ENCODE measurements at places on chromosomes 11 and 22.

- DNase-seq: no peak
Observed at GRCh38 chr11:118059246-118059940, 17.5 kb upstream of the TMPRSS4 start.

- no peak for DNase-seq
Observed at GRCh38 chr11:108197351-108197750, 25.1 kb downstream of the NPAT start.

GRCh38 chr11:69136471-69136870 is 19.3 kb upstream of the SMIM38 start:
- DNase-seq: no peak

- no peak for DNase-seq
Observed at GRCh38 chr22:31100762-31101525, 6.4 kb downstream of the SELENOM start.

DNA sequence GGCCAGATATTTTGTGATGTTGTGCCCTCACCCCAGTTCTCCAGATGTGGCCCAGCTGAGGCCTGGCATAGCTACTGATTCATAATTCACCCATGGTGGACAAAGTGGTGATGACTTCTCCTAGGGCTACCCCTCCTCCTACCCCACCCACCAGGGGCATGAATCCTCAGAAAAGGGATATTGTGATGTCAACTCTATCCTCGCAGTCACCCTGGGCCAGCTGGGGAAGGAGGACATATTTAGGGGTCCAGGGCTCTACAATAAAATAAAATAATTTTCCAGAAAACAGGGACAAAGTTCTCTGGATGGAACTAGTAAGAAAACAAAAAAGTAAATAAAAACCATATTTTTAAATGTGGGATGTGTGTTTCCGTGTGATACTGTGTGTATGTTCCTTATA is at the start of gene UBQLNL:
Gene UBQLNL (minus strand): TSS at position 101 of the 400 bp plus-strand sequence. CDS start 258 bp downstream, outside the sequence.
- DNase-seq: no peak

DNA sequence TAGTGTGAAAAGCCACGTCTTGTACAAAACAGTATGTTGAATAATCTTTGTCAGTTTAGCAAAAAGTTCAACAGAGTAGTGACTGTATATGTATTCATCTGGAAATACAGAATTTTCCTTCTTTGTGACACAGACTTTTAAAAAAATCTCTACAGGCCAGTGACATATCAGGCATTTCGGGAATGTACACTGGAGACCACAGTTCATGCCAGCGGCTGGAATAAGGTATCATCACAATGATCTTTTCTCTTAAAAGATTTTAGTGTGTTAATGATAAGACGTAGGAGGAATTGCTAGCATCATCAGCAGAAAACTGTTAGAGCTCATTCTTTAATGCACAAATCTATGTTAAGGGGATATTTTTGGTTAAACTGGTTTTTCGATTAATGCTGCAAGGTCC is 57.4 kb downstream of the BCL2L13 start:
- no peak for DNase-seq

DNA sequence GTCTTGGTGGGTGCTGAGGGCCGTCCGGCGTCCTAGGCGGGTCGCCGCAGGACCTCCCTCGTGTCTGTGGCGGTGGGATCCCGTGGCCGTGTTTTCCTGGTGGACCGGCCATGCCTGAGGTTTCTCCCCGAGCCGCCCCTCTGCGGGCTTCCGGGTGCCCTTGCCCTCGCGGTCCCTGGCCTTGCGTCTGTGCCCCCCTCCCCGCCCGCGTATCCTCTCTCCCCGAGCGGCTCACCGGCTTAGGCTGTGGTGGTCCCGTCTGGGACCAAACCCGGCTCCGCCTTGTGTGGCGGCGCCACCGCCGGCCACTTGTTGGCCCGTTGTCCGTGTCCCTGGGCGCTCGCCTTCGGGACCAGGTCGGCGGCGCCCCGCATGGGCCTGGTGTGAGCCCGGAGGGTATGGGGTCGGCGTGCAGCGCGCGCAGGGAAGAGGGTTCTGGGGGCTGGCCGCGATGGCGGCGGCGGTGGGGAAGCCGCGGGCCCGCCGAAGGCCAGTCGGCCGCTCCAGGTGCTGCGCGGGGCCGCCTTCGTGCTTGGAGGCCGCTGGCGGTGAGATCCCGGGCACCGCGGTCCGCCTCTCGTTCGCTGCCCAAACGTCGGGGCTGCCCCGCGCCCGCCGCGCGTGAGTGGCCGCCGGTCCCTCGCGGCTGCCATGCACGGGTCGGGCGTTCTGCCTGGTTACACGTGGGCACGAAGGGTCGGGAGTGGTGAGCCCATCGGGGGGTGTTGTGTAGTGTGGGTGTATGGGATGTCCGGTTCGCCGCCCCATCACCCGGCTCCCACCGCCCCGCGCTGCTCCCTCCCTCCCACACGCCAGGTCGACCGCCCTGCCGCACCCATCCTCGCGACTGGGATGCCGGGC is 3899.1 kb upstream of the OR11H1 start:
- no peak for DNase-seq

DNA sequence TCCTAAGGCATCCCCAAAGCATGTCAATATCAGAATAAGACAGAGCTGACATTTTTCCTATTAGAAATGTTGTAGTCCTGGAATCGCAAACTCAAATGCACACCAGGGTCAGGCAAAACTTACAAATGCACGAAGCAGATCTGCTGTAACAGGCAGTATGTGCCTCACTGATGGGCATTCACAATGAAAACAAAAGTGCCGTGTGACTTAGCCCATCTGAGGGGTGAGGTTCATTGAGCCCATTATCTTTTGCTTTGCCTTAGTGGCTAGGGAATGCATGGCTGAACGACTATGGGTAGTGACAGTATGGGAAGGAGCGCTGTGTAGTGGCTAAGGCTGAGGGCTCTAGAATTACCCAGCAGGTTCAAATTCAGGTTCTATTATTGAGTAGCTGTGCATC is 43.1 kb upstream of the RASSF10 start:
- DNase-seq: no peak

- no peak for DNase-seq
Observed at GRCh38 chr11:134633276-134633675, 221.2 kb upstream of the B3GAT1 start.

GRCh38 chr22:17269224-17269606 is 50.0 kb upstream of the ADA2 start:
- no peak for DNase-seq

- no peak for DNase-seq
Observed at GRCh38 chr11:1893581-1894359, 2.1 kb upstream of the PRR33 start.

DNA sequence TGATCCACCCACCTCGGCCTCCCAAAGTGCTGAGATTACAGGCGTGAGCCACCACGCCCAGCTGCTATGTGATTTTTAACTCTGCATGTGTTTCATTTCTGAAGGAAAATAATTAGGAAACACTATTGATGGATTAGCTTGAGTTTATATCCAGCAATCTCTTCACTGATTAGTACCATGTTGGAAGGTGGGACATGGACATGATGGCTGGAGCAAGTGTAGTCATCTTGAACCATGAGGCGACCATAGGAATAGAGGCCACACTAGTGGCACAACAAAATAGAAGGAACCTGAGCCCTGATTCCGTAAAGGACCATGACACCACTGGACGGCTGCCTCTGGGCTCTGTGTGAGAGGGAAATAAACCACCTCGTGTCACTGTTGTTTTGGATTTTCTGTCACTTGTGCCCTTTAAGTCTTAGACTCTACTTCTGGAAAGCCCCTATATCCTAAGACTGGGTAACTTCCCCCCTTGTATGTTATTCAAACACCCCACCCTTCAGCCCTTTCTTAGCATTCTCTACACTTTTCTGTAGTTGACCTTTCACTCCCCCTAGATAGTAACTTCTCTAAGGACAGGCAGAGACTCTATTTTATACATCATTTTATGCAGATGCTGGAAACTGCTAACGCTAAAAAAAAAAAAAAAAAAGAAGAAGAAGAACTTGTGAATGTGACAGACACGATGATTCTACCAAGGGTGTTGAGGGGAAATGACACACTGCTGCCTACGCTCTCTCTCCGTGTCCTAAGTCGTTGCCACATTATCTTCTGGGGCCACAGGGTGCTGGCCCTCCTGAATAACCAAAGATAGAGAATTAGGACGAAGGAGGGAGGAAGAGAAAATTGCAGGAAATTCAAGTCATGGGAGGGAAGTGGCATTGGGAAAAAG is 2.7 kb upstream of the VPS37C start:
- no peak for DNase-seq

- no peak for DNase-seq
Observed at GRCh38 chr22:44200451-44200850, 19.7 kb downstream of the PARVG start.

GRCh38 chr22:42321908-42322561 is 51.6 kb upstream of the TCF20 start:
- DNase-seq: no peak

DNA sequence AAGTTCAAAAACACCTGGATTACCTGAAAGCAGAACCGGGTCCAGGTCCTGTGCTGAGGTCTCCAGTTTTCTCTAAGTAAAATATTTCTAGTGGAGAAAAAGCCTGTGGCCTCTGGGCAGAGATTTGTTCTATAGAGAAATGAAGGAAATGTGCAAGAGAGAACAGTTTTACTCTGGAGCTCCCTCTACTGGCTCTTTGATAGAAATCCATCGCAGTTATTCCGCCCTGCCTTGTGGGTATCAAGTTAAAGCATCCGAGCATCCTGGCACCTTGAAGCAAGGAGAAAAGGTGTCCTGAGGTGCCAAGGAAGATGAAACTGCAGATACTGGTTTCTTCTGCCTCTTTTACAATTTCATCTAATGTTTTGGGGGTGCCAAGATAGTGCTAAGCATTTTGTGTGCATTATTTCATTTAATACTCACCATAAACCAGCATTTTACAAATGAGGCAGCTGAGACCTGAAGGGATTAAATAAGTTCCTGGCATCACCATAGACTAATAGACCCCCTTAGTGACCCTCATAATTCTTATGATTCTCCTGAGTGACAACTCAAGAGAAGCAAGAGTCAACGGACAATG is 113.1 kb upstream of the HSD17B12 start:
- DNase-seq: peak; percentile 42

GRCh38 chr11:117930668-117931330 is 1.6 kb upstream of the TMPRSS13 start:
- no peak for DNase-seq

GRCh38 chr11:75487365-75487764 is 38.4 kb downstream of the GDPD5 start:
- DNase-seq: no peak

DNA sequence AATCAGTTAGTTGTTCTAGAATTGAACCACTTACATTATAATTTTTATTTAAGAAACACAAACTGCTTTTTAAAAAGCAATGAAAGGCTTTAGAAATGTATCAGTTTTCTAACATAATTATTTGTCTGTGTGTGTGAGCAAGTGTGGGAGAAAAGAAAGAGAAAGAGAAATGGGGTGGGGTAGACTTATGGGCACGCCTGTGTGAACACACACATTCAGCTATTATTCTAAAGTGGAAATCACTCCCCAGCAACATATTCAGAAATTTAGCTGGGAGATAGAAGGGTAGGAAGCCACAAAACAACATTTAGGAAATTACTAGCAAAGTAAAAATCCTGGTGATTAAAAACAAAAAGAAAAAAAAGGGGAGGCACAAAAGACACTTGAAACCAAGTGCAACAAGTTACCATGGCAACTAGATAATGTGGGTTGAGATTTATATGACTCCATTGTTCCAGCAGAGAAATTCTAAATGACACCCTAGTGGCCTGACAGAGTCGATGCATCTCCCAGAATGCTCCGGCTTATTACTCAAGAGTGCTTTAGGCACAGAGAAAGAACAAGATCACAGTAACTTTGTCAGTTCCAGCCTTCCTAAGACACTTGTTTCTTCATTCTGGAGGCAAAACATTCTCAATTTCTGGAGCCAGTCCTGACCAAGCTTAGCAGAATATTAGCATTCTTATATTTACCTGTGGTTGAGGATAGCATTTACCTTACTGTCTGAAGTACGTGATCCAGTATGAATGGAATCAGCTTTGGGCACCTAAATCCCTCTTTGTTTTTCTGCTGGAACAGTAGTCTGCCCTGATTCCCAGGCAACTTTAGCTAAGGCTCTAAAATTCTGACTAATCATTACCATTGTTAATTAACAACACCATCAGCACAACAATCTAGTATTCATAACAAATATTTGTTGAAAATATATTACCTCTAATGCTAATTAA is 444.4 kb downstream of the DLG2 start:
- DNase-seq: peak; percentile 0

- DNase-seq: no peak
Observed at GRCh38 chr11:1701091-1701807, 4.3 kb downstream of the KRTAP5-6 start.

GRCh38 chr11:28701760-28702449 is 593.7 kb downstream of the METTL15 start:
- DNase-seq: no peak

- DNase-seq: no peak
Observed at GRCh38 chr22:22935056-22935545, 47.5 kb downstream of the IGLL5 start.

DNA sequence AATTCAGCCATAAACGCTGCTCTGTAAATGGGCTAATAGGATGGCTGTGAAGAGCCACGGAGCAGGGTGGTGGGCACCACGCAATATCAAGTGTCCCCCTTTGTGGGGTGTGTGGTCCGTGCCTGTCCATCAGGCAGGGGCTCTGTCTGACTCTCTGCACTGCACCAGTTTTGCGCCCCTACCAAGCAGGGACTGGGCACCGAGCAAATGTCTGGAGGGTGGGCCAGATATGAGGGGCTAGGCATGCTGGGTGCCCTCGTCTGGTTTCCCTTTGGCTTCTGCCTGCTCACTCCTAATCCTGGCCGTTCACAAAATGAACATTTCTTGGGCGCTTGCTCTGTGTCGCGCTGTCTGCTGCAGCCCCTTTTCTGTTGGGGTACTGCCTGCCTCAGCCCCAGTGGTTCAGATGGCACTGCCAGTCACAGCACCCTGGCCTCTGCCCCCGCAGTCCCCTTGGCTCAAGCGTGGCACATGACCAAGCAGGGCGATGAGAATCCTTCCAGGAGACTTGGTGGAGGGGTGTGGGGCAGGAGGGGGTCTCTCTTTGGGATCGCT is 37.1 kb upstream of the CELSR1 start:
- no peak for DNase-seq

- peak; percentile 61 for DNase-seq
Observed at GRCh38 chr11:119168471-119169281, at the start of gene NLRX1. Gene NLRX1, plus strand, starts transcription at chr11:119168725. Its CDS starts 2,679 bp downstream, at chr11:119171404.

DNA sequence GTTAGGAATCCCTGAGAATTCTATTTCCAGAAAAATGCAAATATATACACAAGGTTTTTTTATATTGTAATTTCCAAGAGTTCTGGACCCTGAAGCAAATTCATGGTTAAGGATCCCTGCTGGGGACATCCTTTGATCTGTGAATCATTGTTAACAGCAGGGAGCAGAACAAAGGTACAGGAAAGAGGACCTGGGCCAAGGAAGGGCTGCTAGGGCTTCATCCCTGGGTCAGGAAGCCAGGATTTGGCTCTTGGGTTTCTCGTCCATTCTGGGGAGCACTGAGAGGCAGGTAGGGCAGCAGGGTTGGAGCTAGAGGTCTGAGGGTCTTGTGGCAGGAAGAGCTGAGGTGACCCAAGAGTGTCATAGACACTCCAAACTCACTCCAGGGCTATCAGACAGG is 10.2 kb upstream of the OAF start:
- no peak for DNase-seq

All from HFF-Myc (cell line).